Lower lobe of right lung (tissue), 2 donors: ENCODE measurements at places on chromosomes 4 and X. TPM values are rescaled to one million over a fixed set of nuclear protein-coding genes. Genes with fewer than 3 reads are reported as not detected.

- no peak for DNase-seq
Observed at GRCh38 chrX:82648062-82648461, 860.0 kb upstream of the POU3F4 start.

DNA sequence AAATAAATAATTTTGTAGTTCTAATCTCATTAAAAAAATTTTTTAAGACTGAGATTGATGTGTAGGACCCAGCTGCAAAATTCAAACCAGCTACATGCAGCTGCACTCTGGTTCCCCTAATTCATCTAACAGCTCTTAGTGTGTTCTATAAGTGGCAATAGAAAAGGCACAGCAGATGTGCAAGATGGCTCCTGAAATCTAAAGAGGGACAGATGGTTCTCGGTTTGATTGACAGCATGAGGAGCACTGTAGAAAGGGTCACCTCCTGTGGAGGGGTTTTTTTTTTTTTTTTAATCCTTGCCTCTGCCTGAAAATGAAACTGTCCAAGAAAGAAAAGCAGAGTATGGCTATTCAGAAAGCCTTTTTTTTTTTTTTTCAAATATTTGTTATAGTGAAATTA is 16.9 kb upstream of the OCIAD1 start:
- no peak for DNase-seq

- DNase-seq = no peak
Observed at GRCh38 chr4:160180211-160180610, 1077.3 kb downstream of the RAPGEF2 start.

GRCh38 chrX:118552121-118552900 is 56.7 kb downstream of the DOCK11 start:
- peak; percentile 48 for DNase-seq

DNA sequence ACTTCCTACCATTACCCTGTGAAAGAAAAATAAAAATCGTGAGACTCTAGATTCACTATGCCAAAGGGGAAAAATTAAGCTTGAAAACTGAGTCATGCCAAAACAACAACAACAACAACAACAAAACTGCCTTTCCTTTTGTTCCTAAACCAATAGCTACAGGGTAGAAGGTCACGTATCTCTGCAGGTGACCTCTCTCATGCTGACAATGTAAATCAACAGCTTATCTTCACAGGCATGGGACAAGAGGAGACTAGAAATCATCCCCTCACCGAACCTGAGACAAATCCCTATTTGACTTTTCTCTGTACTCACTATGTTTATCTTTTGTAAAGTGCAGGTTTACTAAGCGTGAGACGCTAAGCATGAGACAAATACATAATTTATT is 20.5 kb upstream of the AADAT start:
- DNase-seq = no peak

DNA sequence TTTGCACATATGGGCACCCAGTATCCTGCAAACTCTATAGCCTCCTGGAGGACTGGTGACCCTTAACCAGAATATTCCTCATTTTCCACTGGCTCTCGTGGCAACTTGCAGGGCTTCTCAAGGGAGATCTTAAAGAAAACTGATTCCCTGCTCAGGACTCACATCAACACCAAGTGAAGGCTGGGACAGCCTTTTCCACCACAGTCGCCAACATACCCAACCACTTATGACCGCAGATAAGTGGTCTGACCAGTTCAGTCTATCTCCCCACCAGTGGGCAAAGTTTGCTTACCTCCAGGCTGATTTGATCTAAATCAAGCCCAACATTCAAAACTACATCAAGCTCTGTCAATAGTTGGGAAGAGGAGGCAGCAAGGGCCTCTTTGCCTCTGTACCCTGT is 289.3 kb upstream of the GATB start:
- DNase-seq = no peak

GRCh38 chrX:138763761-138764160 is 52.2 kb upstream of the FGF13 start:
- no peak for DNase-seq

DNA sequence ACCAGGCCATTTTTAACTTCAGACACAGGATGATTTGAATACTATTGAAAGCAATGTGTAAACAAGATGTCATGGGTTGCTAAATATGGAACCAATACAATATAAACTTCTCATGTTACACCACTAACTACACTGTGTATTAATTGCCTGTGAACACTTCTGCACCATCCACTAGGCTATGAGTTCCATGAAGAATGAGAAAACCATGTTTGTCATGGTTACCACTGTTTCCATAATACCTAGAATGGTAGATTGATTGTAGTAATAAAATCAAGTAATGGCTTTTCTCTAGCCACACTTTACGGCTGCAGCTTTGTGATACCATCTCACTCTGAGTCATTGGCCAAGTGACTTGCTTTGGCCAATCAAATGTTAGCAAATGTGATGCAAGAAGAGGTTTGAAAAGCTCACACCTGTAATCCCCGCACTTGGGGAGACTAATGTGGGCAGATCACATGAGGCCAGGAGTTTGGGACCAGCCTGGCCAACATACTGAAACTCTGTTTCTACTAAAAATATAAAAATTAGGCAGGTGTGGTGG is 19.9 kb upstream of the CYBB start:
- no peak for DNase-seq

GRCh38 chrX:129522184-129523078 is 859 bp downstream of the SMARCA1 start:
- DNase-seq = peak; percentile 56

DNA sequence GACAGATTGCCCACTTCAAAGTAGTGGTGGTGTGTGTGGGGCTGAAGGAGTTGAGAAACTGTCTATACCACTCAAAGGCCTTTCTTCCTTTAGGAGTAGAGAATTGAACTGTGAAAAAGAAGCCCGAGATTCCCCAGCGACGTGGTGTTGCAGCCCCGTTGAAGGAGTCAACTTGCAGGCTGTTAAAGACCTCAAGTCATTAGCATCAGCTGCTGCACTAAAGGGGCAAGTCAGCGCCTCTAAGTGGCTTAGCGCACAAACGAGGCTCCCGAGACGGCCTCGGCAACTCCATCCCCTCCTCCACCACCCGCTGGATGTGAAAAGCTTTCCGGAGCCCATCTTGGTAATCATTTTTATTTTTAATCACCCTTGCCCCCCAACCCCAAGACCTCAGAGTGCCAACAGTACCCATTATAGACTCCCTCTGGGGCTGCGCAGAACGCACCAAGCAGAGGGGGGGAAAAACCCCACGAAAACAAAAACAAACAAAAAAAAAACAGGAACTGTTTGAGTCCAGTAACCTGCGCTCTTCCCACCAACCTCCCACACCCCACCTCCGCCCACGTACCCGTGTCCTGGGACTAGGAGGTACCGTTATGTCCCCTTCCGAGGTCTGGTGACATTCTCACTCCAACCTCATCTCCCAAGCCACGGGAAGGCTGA is 913 bp upstream of the PRDM8 start:
- DNase-seq = no peak

DNA sequence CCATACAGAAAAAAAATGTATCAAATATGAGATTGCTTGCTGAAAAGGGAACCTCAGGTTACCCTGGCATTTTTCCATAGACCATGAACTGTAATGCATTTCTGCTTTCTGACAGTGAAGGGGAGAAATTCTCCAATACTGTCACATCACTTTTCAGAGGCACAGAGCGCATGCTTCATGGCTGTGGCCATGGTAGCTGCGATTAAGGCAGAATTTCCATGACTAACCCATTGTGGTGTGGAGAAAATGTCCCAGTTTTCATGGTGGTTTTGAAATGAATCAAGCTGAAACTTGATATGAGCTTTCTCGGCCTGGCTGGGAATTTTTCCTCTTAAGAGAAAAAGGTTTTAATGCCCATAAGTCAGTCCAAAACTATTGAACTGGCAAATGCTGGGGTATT is 39.5 kb upstream of the MAP3K15 start:
- no peak for DNase-seq

Gene MGAT4D
- total RNA-seq = not detected

Gene XPNPEP2
- 2.9 TPM for total RNA-seq

Gene ATP1B4
- not detected for total RNA-seq

Gene SHROOM4
- total RNA-seq = 33.2 TPM
